Activated B cell treated with CpG ODN at 0.5 μM for 24 hours (primary cell): ENCODE measurements at places on chromosomes 3 and 15.

DNA sequence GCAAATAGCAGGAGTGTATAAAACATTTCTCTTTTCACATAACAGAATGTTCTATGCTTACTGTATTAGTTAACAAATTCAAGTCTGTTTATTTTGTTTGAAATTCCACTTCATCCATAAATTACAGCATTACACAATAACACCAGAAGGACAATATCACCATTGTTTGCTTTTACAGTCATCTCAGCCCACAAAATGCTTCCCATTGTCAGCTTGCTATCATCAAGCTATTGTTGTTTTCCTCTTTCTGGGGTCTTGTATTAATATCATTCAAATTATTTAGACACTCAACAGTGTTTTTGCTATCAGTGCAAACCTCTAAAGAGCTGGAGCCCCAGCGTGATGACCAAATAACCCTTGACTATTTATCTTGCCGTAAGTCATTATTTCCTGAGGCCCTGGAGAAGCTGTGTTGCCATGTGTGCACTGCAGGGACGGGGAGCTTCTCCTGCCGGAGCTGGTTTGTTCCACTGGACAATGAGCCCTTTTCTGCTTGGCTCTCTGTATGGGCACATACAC is 1.1 kb downstream of the SAMMSON start:
- no peak for DNase-seq

DNA sequence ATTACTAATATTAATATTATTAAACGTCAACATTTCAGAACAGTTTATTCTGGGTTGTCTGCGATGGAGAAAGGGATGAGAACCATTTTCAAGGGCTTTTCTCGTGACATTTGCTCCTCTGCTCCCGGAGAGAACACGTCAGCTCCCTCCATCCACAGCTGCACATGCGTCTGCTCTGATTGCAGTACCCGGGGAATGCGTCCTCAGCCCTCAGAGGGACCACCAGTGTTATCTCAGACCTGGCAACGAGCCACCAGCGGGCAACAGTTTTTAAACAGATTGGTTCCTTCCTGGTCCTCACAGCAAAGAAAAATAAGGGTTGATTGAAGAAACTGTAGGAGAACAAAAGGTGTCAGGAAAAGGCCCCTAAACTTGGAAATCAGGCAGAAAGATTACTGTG is 202.2 kb upstream of the ADAMTS9 start:
- no peak for DNase-seq

DNA sequence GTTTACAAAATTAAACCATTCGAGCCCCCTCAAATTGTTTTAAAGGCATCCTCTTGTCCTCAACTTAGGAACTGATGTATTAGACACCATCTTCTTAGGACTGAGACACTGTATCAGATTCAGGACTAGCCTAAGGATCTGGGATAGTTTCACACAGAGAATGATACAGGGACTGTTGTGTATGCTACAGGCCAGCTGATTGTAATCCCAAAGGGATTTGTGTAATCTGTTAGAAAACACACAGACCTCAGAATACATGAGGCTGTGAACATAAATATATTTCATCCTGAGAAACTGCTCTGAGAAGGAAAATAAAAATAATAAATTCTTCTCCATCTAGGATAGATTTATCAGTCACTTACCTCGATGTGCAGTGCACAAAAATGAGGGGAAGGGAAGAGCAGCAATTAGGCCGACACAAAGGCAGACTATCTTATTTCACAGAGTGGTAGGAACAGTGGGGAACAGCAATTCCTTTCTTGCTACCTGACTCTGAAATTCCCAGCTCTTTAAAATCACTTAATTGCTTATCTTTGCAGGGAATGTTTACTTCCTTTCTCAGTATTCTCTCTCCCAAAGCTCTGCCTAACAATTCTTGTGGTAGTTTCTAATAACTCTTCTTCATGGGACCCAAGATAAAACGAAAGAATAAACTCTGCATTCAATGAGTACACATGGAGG is 322.5 kb downstream of the MAGI1 start:
- no peak for DNase-seq

DNA sequence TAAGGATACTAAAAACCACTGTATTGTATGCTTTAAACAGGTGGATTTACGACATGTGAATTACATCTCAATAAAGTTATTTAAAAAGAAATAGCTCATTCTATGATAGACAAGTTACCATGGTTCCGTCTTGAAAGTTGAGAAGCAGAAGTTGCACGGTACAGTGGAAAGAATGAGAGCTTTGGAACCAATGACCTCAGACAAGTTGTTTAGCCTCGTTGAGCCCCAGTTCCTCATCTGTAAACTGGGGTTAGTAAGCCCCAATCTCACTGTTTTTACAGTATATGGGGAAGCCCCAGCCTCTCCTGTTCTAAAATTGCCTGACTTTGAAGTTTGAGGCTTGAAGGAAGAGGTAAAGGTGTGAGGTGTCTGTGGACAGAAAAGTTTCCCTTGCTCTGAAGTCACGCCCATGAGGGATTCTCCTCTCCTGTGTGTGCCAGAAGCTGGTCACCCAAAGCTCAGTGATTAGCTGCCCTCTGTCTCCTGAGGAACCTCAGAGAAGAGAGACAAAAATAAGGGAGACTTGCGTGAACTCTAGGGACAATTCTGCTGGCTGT is 10.0 kb downstream of the CRYGS start:
- DNase-seq = no peak

DNA sequence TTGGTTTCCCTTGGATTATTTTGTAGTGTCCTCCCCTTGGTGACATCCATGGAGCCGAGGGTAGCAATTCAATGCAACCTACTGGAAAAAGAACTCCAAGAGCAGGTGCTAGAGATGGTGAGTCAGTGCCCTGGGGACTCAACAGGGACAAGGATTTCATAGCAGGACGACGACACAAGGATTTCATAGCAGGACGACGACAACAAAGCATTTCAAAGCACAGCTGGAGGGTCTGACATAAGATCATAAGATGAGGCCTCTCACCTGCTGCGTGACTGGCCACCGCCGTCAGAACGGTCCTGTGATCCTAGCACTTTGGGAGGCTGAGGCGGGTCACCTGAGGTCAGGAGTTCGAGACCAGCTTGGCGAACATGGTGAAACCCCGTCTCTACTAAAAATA is 22.5 kb downstream of the NRROS start:
- no peak for DNase-seq

- no peak for DNase-seq
Measured at GRCh38 chr15:73530649-73531048, 87.7 kb downstream of the REC114 start.

DNA sequence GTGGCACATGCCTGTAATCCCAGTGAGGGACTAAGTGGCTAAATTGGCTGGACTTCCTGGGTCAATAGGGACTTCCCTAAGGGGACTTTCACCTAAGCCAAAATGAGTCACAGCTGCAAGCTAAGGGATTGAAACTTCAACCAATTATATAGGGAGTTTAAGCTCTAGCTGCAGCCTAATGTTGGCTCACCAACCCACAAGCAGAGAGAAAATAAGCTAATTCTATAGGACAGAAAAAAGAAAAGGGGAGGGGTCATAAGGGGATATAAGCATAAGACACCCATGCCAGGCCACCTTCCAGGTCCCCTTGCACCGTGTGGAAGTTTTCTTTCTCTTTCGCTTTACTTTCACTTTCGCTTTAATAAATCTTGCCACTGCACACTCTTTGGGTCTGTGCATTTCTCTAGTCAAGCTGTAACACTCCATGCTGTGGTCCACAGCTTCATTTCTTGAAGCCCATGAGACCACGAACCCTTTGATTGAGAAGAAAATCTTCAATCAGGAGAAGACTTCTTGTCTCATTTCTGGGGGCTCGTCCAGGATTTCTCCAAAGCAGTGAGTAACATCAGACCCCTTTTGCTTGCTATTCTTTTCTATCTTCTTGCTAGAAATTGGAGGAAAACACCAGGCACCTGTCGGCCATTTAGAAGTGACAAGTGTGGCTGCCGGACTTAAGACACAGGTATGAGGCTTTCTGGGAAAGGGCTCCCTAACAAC is 192.3 kb downstream of the IGSF11 start:
- DNase-seq = no peak

DNA sequence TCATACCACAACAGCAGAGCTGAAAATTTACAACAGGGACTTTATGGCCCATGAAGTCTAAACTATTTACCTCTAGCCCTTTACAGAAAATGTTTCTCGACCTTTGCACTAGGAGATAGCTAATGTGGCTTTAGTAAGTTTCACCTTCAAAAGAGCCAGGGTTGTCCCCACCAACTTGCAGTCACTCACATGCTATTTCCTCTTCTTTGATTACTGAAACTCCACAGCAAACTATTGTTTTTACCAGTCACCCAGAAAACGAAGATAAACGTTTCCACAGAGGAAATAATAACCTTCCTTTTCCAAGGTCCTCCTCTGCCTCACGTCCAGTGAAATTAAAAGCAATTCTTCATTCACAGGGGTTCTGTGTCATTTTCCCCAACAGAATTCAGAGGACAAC is 48.2 kb downstream of the WWTR1 start:
- DNase-seq = no peak

- no peak for DNase-seq
Measured at GRCh38 chr3:197369545-197369944, 71.1 kb upstream of the DLG1 start.

DNA sequence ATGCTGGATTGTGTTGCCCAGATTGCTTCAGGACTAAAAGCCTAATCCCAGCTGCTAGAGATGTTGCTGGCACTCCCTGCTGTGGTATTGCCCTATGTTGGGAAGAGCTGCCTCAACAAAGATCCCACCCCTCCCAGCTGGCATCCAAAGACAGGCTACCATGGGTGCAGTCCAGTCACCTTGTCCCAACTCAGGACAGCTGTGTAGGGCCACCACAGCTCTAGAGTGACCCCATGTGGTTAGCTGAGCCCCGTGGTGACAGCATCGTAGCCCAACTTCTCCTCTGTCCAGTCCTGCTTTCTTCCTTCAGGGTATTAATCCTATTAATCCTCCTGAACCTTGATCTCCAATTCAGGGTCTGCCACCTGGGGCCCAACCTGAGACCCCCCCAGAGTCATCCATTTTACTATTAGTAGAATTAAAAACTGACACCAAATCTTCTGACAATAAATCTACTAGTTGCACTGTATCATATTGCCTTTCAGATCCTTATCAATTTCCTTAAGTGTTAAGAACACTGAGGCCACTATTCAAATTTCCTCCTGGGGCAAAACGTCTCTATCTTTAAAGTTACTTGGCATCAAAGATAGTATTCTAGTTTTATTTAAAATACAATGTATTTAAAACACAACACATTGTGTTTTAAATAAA is 83.5 kb downstream of the AQP9 start:
- DNase-seq = no peak

- no peak for DNase-seq
Measured at GRCh38 chr3:108296239-108296638, at the start of gene HHLA2. HHLA2 (plus strand) TSS chr3:108296548; CDS start chr3:108351814, 55,266 bp downstream.

DNA sequence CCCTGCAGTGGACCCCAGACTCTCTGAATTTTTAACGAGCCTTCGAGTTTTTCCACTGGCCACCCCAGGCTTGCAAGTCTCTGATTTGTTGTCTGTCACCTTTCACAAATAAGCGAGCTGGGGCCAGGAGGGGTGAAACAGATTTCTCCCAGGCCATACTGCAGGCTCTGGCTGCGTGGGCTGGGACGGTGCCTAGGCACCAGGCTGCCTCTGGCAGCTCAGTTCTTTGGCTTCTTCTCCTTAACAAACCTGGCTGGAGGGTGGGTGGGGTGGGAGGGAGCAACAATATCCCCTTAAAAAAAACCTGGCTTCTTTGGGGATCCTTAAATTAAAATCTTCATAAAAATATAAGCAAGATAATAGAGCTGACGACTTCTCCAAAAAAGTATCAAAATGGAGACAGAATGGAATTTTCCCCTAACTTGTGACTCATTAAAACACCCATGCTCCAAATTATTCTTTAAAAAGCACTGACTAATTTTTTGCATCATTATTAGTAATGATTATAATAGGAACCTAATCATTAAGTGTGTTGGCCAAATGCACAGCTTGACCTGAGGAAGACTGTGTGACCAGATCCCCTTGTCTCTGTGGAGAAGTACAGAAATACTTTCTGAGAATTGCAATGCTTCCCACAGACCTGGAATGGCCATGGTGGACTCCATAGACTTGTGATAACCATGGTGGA is 84.1 kb downstream of the SNRK start:
- no peak for DNase-seq

DNA sequence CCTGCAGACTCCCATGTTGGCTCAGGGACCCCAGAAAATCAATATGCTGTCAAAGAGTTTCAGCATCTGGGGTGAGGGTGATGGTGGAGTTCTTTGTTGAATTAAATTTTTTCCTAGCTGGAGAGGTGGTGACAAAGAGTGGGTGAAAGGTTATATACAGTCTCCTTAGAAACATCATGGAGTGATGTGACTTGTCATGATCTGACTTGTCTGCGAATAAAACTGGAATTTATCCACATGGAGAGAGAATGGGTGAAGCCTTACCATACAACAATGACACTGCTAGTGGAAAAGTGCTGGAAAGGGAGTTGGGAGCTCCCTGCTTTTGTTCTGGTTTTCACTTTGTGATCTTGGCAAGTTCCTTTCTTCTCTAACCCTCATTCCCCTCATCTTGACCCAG is 75.0 kb downstream of the ARNT2 start:
- no peak for DNase-seq

DNA sequence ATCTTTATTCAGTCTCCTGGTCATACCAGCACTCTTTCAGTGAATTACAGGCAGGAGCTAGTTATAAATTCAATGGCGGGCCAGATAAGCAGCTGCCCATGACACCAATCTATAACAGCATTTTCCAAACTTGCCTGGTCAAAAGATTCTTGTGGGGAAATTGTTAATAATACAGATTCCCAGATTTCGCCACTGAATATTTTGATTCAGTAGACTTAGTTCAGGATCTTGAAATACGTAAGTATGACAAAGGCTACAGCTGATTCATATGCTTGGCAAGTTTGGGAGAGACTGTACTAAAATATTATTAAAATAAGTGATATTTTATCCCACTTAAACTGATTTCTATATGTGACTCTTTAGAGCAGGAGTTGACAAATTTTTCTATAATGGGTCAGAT is 119.3 kb downstream of the TMCO5A start:
- DNase-seq = no peak

- no peak for DNase-seq
Measured at GRCh38 chr15:60000113-60000823, 3.8 kb upstream of the FOXB1 start.
